ENCODE measurements at places on chromosomes 2 and 18.

DNA sequence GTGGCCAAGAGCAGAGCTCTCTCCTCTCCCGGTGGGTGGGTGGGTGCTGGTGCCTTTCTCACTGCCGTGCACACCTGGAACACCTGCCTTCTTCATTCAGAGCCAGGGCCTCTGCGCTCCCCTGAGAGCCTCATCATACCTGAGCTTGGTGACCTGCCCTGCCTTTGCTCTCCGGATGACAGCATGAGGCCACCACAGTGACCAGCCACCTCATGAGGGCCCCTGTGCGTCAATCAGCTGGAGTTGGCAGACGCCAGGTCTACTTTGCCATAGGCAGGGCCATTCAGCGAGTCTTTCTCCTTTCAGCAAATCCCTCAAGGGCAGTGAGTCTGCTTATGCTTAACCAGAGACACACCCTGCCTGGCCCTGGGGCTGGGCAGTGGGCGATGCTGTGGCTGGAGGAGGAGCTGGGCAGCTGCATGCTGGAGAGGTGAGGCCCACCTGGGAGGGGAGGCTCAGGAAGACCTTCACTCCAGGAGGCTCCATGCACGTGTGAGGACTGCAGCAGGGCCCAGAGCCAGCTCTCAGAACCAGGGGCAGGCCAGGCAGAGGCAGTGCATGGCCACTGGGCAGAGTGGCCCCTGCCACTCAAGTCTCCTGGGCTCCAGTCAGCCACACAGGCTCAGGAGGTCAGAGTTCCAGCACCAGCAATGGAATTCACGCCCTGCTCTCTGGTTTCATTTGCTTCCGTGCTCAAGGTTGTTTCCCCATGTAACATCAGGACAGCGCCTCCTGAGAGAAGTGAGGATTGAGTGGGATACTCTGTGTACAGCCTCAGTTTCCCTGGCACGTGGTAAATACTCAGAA is 417.5 kb upstream of the MYT1L start:
- no peak for DNase-seq

DNA sequence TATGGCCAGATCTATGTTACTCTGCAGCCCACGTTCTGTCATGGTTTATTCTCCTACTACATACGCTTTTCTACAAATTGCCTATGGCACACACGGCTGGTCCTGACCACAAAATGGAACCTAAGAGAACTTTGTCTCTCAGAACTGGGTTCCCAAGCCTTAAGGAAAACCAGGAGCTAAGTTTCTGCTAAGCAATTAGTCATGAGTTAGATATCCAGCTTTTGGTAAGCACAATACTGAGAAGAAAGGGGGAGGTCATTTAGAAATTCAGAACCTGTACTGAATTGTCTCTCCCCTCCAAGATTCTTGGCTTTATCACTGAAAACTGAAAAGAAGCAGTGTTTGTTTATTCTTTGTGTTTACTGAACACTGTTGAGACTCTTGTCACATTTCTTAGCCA is 283.5 kb upstream of the TANK start:
- no peak for DNase-seq

- no peak for DNase-seq
These were observed 173.3 kb upstream of the ZFP36L2 start for GRCh38 chr2:43399515-43400264.

GRCh38 chr2:238083919-238084318 is 16.2 kb upstream of the ESPNL start:
- no peak for DNase-seq

DNA sequence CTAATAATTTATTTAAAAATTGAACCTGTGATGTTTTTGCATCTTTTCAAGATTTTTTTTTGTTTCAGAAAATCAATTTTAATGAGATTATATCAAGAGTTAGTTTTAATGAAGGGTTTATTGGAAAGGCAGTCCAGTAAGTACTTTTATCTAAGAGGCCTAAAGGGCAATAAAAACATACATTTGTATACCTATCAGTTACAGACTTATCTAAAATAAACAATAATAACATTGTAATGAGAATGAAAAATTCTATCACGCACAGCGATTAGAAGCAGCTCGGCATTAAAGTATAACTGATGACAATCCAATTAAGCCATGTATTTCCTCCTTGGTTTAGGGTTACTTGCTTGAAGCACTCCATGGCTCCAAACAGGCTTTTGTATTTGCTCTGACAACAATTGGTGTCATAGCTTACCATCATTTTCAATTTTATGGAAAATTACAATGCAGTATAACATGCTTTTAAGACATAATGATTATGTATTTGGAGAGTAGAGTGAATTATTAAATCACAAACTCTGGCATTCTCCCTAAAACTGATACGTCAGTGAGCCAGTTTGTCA is 629.4 kb downstream of the TSN start:
- no peak for DNase-seq

DNA sequence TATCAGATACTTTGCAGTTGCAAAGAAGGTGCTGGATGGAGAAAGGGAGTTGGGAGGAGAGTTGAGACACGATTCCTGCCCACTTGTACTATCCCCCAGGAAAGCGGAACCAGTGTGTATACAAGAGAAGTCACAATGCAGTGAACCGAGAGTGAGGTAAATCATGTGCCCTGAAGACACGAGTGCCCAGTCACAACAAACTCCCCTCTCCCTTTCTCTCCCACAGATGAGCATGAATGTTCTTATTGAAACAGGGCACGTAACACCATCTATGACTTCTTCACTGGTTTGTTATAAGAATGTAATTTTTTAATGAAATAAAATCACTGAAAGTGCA is 155.7 kb downstream of the IRS1 start:
- no peak for DNase-seq

- no peak for DNase-seq
These were observed 593.4 kb upstream of the NETO1 start for GRCh38 chr18:73461038-73461779.

- no peak for DNase-seq
These were observed 12.1 kb downstream of the ALPP start for GRCh38 chr2:232390661-232391060.

- DNase-seq: no peak
These were observed 25.2 kb downstream of the TRABD2A start for GRCh38 chr2:84855731-84856130.

GRCh38 chr2:230765611-230766300 is 53.1 kb downstream of the CAB39 start:
- DNase-seq: no peak

DNA sequence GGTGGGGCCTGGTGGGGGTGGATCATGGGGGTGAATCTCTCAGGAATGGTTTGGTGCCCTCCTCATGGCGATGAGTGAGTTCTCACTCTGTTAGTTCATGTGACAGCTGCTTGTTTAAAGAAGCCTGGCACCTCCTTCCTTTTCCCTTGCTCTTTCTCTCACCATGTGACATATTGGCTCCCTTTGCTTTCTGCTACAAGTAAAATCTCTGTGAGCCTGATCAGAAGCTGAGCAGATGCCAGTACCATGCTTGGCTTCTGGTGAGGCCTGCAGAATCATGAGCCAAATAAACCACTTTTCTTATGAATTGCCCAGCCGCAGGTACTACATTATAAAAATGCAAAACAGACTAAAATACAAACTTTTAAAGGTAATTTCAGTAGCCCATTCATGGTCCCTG is 73.4 kb upstream of the TEX51 start:
- no peak for DNase-seq

DNA sequence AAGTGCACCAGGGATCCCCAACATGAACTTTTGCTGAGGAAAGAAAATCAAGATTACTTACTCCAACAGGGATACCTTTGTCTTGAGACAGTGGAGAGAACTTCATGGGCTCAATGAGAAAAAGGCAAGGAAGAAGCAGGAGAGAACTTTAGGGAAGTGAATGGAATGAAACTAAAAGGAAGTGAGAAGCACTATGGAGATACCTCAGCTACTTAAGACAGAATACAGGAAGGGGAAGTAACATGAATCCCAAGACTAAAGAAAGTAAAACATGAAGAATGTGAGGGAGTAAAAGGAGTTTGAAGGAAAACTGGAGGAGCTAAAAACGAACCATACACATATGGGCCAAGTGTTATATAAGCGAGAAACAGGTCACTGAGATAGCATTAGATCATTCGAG is 32.4 kb upstream of the ACTR3 start:
- DNase-seq: no peak

DNA sequence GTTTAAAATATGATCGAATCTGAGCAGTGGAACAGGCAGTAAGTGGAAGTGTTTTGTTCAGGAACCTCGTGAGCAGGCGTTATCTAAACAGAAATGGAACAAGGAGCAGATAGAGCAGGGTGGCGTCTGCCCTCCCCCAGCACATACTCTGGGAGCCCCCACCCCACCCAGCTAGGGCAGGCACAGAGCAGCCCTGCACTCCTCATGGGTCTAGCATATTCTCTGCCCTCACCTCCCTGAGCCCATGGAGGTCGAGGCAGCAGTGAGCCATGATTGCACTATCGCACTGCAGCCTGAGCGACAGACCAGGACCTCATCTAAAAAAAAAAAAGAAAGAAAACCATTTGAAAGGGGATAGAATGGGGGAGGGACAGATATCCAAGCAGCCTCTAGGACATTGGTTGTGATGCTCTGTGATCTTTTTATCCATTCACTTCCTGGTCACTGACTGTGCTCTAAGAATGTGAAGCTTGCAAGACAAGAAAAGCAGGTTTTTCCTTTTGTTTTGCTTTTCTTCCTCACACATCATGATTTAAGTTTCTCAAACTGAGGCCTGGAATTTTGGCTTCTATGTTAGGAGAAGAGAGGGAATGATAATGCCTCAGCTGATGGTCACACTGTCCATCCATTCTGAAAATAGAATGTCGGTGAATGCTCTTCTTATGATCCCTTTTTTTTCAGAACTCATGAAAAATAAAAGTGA is 3.1 kb downstream of the MLPH start:
- DNase-seq: no peak

- DNase-seq: no peak
These were observed 185.9 kb downstream of the ICOS start for GRCh38 chr2:204122425-204122824.

DNA sequence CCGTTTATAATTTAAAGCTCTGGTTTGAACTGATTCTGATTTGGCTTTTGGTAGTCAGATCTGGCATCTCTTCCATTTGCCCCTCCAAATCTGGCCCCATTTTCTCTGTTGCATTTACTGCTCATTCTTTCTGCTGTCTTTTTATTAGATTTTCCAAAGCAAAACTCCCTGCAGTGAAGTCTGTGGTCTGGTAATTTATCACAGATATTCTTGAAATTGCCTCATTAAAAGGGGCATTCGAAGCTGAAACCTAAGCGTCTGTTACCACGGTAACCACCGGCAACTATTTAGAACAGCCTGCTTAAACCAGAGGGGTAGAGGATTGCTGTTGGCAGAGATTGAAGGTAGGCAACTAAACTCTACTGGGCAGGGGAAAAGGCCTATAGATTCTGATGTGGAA is 111.5 kb upstream of the UPP2 start:
- no peak for DNase-seq

All from GM12891 (cell line).